Activated T-helper 17 cell treated with anti-CD3 and anti-CD28 coated beads, Interleukin-2, amount 50 U/mL, for 72 hours (primary cell): ENCODE measurements at places on chromosomes 3 and 15.

GRCh38 chr3:176167272-176167671 lies 1030.0 kb downstream of the TBL1XR1 start:
- no peak for ATAC-seq

- no peak for ATAC-seq
Measured at GRCh38 chr3:41507336-41508062, 308.2 kb downstream of the CTNNB1 start.

- no peak for ATAC-seq
Measured at GRCh38 chr15:28133281-28133680, 34.2 kb upstream of the OCA2 start.

DNA sequence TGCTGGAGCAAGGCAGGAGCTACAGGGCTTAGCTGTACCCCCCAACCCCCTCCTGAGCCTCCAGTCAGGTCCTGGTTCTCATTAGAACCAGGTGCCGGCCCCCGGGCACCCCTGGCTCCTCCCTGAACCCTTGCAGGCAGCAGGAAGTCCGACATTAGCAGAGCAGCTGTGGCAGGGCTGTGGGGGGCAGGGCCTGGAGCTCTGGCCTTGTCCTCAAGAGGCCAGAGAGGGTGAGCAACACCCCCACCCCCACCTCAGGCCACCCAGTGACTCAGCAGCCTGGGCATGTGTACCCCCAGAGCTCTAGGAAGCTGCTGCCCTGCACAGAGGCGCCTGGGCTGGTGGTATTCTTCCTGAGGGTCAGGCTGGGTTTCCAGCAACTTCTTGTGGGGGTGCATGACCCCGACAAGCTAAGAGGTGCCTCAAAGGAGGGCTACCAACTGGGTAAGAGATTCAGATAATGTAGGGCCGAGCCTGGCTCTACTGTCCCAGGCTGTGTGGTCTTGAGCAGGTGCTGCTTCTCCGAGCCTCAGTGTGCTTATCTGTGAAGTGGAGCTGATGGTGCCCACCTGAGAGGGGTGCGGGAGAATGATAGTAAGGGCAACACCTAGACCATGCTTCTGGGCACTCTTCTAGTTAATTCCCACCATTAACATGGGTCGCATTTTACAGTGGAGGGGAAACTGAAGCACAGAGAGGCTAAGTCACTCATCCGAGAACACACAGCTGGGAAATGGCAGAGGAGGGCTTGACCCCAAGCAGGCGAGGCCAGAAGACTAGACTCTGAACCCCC lies 16.0 kb downstream of the H1-8 start:
- ATAC-seq: no peak

DNA sequence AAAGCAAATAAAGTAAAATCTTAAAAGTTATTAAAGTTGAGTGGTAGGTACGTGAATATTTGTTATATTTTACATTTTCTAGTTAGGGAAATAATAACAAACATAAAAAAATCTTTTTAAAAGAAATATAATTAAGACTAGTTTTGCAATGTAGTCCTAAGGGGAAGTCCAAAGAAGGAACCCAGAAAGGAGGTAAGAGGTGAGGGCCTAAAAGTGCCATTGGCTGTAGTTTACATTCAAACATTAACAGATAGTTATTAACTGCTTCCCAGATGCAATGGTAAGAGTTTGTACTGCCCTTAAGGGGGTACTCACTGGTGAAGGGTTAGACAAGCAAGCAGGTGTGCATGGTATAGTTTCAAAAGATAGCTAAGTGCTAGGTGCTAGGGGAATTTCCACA lies 79.2 kb downstream of the B3GALNT1 start:
- no peak for ATAC-seq

- ATAC-seq: no peak
Measured at GRCh38 chr3:149468504-149469212, 5.8 kb upstream of the TM4SF4 start.

GRCh38 chr3:125220183-125220582 lies 7.6 kb upstream of the SLC12A8 start:
- ATAC-seq: no peak

GRCh38 chr15:77527164-77527778 lies 105.4 kb downstream of the LINGO1 start:
- no peak for ATAC-seq

DNA sequence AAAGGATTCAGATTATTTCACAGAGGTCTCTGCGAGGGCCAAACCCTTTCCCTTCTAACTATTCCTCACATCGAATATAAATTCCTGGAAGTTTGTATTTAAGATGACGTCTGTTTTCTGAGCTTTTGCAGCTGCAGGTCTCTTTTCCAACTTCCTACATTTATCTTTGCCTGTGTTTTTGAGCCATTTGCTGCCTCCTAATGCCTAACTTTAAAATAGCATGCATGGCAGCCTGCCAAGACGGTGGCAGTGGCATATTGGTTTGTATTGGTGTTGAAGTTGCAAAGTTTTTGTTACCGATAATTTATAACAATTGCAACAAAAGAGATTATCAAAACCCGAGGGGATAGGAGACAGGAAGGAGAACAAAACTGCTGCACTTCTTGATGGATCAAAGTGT lies 187.1 kb upstream of the DNAJC19 start:
- ATAC-seq: no peak

DNA sequence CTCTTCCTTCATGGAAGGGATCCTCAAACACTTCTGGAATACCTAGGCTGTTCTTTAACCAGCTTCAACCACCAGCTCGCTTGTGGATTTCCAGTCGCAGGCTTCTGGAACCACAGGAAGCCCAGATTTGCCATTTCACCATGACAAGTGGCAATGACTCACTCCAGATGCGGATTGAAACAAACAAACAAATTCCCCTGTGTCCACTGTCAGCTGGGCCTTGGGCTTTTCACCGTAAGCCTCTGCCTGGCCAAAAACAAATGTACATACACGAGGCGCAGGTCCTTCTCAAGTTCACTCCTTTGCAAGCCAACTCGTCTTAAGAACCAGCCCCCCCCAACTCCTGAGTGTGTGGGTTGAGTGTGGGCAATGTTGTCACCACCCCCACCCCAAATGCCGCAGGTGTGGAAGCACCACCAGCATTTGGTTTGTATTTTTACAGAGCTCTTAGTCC lies 8.8 kb downstream of the BCL6 start:
- no peak for ATAC-seq

GRCh38 chr15:67831363-67831762 lies 6.1 kb downstream of the SKOR1 start:
- ATAC-seq: no peak

DNA sequence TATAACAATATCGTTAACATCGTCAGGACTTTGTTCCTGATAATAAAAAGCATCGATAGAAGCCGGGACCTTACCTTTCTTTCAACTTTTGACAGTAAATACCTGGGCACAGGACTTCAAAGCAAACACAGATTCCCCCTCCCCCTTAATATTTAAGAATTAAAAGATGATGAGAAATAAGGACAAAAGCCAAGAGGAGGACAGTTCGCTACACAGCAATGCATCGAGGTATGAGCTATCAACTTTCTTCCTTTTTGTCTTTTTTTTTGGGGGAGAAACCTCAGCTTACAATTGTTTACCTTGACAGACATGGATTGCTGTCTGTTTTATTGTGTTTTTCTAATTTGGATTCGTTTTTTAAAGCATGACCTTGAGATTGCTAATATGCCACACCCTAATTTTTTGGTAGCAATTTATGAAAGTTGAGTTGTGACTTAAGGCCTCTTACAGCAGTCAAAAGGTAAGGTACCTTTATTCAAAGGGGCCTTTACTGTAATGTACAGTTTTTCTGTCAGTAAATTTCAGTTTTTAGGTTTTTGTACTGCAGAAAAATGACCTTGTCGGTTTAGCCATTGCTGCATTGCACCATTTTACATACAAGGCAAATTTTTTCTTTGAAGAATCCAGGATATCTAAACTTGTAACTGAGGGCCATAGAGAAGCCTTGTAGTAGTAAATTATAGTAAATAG lies 1.1 kb downstream of the CHD2 start:
- no peak for ATAC-seq

DNA sequence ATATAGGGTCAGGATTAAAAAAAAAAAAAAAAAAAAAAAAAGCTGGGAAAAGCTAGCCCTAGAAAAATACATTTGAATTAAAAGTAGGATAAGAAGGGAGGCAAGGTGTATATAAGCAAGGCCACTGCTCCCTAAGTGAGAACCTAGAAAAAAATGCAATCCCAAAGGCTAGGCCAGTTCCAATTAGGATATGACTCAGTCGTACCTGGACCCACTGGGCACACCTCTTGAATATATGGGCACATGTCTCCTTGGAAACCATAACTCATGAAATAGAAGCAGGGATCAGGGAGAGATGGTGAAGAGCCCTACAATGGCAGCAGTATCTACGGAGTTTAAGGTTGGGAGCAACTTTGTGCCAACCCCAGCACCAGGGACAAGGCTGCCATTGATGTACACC lies 314.1 kb upstream of the IL12A start:
- ATAC-seq: no peak

- ATAC-seq: no peak
Measured at GRCh38 chr15:98727115-98728040, 79.0 kb downstream of the IGF1R start.

DNA sequence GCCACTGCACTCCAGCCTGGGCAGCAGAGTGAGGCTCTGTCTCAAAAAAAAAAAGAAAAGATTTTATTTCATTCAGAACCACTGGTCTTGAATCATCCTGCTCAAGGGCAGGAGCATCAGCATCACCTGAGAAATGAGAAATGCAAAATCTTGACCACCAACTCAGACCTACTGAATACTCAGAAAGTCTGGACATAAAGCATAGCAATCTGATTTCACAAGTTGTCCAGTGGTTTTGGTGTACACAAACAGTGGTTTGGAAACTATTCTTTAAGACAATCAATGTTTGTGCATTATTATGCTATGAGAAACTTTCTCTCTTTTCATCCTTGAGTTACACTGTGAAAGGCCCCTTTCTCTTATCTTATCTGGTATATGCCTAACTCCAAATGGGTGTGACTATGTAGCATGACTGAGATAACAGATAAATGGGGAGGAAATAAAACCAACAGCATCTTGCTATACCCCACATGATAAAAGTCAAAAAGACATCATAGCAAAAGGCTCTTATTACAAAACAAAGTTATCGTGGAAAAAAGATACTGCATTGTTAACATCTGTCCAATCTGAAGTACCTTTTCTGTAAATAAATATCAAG lies 174.2 kb upstream of the STT3B start:
- peak; percentile 48 for ATAC-seq

GRCh38 chr3:13825311-13825579 lies 54.6 kb downstream of the WNT7A start:
- no peak for ATAC-seq

DNA sequence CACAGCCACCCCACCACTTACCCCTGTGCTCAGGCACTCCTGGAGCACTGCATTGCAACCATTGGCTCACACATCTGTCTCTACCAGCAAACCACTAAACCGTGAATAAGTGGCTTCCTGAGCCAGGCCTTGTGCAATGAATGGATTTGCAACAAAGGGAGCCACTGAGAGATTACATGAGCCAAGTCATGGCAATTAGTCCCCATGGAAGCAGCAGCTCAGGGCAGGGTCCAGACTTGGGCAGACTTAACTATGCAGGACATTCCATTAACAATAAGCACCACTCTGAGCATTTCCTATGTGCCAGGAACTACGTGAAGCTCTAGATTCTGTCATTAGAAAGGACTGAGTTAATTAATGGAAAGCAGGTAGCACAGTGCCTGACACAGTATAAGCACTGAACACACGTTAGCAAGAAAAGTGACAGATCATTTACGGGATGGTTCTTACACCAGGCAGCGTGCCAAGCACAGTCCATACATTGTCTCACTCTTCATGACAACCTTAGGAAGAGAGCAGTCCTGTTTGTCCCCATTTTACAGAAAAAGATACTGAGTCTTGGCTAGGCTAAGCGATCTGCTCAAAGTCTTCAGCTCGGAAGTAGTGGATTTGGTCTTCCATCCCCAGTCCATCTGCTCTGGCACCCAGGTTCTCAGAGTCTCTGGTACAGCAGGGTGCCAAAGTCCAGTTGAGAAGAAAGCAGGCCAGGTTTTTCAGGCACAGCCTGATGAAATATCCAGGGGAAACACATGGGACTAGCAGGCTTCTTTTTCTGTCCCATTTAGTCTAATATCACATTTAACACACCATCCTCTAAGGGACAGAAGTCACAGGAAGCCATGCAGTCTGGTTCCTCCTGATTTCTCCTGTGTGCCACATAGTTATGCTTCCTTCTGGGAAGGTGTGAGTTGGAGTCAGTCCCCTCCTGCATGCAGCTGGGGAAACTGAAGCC lies 44.1 kb downstream of the LIPC start:
- ATAC-seq: no peak

GRCh38 chr15:58588096-58588495 lies 156.3 kb downstream of the LIPC start:
- ATAC-seq: no peak

DNA sequence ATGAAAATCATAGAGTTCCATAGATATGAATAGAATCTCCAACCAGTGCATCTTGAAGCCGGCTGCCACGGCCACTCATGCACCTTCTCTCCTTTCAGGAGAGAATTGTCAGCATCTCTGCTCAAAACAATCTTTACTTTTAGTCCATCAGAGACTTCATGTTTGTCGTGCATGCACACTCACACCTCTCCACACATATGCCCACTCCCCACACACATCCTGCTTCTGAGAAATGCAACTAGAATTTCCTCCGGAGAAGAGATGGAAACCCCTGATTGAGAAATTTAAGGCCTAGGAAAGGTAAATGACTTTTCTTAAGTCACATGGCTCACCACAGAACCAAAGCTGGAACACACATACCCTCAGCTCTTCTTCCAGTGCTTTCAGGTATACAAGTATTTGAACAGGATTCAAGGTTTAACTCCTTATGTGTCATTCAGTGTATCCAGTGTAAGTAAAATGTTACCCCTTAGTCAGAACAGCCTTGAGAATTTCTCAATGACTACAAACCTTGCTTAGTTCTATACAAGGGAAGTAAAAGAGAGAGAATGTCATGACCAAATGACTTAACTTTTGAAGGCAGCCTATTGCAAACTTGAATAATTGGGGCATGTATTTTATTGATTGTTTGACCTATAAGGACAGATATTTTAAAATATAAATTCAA lies 69.1 kb upstream of the TSEN2 start:
- ATAC-seq: peak; percentile 84

GRCh38 chr3:112132975-112133448 lies at the start of gene GCSAM:
GCSAM (minus strand) TSS chr3:112133248; CDS start chr3:112133120, 128 bp downstream.
- ATAC-seq: peak; percentile 85

GRCh38 chr15:70416829-70417228 lies 319.1 kb upstream of the TLE3 start:
- no peak for ATAC-seq

GRCh38 chr3:109994853-109995252 lies 657.5 kb upstream of the DPPA4 start:
- ATAC-seq: no peak

DNA sequence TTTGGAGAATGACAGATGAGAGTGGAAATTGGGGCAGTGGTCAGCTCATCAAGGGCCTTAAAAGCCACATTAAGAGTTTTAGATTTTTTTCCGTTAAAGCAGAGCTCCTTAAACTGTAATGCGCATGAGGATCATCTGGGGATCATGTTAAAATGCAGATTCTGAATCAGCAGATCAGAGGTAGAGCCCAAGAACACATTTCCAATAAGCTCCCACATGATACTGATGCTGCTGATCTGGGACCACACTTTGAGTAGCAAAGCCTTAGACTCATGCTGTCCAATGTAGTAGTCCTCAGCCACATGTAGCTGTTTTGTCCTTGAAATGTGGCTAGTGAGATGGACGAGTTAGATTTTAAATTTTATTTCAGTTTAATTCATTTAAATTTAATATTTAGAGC lies 26.3 kb upstream of the POMGNT2 start:
- no peak for ATAC-seq

GRCh38 chr3:58094657-58095056 lies 86.4 kb downstream of the FLNB start:
- no peak for ATAC-seq

- peak; percentile 32 for ATAC-seq
Measured at GRCh38 chr15:60584355-60584998, 105.5 kb upstream of the ICE2 start.
